ENCODE measurements at places on chromosomes 6 and 20.

DNA sequence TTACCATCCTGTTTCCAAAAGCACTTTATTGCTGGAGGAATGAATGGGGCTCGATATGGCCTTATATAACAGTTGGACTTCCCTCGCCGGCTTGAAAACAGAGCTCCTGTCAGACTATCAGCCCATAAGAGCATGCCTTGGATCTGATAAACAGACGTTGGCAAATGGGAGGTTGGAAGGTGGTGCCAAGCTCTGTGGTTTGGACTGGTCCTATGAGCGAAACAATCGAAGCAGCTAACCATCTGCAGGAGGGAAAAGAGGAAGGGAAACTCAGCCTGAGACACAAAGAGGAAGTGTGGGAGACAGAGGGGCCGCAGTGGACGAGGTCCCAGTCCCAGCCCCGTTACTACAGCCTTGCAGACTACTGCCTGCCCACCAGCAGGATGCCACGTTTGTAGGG lies 92.9 kb downstream of the TFAP2C start:
- peak; percentile 70 for DNase-seq

DNA sequence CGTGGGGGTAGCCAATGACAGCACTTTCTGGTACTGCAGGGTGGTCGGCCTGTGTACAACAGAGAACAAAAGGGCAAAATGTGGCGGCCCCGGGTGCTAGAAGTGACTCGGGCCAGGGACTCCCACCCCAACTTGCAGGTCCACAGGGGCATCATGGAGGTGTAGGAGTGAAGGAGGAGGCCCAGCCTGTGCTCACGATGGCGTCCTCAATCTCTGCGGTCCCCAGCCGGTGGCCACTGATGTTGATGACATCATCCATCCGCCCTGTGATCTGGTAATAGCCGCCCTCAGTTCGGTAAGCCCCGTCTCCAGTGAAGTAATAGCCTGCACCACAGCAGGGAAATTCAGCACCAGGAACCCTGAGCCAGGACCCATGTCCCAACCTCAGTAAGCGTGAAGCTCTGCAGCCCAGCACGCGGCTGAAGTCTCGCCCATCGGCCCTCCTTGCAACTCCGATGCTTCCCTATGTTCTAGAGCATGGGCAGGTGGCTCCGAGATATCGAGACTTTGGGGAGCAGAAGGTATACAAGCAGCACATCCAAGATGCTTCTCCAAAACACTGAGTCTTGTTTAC lies 20.2 kb upstream of the APMAP start:
- DNase-seq, result no peak

DNA sequence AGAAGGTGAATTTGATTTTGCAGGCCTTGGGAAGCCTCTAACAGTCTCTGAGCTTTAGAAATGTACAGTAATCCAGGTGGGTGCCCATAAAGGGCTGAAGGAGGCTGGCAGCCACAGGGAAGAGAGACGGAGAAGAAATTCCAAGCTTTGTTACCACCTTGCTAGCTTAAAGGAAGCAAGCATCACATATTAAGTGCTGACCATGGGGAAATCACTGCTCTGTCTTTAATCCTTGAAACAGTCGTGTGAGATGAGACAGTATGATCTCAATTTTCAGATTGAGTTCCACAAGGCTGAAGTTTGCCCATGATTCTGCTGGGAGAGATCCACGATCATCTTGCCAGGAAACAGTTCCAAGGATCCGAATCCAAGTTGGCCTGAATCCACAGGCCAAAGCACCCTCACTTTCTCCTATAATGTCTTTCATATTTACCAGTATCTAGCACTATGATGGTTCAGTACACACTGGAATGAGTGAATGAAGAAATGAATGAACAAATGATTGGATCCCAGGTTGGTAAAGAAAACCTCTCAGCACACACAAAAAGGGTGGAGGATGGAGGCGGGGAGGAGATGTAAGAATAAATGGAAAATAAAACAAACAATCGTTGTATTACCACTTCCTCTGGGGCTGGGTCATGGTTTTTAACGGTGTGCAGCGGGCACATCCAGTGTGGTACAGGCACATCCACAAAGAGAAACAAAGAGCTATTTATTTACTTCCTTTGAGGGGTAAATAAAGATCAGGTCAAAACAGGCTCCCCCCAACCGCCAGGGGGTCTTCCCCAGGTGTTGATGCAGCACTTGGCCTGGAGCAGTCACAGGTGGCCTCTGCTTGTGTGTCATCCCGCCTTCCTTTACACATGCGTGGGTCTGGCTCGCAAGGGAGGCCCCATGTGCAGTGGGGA lies 28.2 kb upstream of the TAF8 start:
- DNase-seq, result no peak

DNA sequence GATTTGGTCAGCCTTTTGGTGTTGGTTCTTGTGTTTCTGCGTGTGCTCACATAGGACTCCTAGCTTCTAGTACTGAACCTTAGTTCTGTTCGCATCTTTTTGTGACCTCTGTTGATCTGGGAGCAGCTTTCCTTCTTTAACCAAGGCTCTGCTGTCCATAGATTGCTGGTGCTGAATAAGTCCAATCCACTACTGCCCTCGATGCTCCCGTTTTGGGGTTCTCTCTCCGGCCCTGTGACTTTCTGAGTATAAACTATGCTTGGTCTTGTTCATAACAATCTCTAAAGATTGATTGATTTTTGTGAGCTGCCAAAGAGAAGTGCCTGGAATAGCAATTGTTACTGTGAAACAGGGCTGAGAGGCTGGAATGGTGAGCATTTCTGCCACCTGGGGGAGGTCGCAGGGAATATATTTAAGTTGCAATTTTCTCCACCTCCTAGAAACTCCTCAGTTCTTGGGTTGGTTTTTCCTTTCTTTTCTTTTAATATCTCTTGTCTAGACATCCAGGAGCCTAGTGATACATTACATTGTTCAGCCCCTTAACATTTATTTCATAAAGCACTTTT lies 422.9 kb upstream of the CHD6 start:
- DNase-seq, result no peak

- no peak for DNase-seq
These were observed 13.4 kb downstream of the LGSN start for GRCh38 chr6:63306420-63306819.

DNA sequence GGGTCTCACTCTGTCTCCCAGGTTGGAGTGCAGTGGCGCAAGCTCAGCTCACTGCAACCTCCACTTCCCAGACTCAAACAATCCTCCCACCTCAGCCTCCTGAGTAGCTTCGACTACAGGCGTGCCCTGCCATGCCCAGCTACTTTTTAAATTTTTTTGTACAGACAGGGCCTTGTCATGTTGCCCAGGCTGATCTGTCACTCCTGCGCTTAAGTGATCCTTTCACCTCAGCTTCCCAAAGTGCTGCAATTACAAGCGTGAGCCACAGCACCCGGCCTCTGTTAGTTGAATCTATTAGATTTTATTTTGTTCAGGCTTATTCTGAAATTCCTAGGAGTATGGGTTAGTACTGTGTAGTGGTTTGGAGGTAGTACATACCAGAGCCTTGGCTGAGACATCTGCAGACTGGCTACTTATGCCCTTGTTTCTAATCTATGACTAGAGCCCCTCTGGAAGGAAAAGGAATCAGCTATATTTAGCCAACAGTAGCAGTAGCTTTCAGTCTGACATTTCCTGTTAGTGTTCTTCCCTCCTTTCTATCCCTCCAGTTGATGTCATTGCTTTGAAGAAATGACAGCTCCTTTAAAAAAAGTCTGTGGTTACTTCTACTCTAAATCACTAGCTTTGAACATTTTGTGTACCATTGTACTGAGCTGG lies 74.4 kb downstream of the ITCH start:
- DNase-seq, result no peak

DNA sequence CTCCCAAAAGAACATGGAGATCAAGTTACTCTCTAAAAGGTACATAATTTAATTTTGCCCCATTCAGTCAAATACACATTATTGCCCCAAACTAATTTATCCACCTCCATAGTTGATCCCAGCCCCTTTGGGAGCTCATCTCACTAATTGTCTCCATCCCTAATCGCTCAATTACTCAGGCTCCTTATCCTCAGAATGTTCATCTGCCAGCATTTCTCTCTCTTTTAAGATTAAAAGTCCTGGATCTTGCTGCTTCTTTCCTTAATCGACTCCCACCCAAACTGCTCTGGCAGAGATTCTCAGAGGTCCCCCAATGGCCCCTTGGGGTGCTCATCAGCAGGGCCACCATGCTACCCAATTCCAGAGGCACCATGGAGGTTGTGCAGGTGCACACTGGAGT lies 18.4 kb upstream of the NNAT start:
- DNase-seq, result no peak

DNA sequence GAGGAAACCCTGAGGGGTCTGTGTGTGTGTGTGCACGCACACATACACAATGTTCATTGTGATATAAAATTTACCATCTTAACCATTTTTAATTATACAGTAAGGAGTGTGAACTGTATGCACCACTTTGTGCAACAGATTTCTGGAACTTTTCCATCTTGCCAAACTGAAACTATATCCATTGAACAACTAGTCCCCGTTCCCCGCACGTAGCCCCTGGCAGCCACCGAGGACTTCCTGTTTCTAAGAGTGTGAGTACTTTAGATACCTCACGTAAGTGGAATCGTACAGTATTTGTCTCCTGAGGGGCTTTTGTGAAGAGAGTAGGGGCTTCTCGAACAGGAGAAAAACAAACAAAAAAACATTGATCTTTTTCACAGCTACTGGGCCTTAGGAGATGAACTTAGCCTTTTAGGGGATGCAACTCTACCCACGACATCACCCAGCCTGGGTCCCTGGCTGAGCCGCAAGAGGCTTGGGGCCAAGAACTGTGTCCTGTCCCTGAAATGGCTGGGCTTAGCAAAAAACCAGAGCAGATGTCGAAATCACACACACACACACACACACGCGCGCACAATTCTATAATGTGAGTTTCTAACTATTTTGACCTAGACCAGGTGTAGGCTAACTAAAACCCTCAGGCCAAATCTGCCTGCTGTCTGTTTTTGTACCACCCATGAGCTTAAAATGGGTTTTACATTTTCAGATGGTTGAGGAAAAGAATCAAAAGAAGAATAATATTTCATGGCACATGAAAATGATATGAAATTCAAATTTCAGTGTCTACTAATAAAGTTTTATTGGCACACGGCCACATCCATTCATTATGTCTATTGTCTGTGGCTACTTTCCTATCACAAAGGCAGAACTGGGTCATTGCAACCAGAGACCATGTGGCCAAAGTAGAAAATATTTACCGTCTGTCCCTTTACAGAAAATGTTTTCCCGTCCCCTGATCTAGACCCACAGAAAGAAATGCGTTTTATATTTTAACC lies 144.2 kb downstream of the EYA2 start:
- DNase-seq, result peak; percentile 29

GRCh38 chr6:41284726-41285125 lies 1.8 kb downstream of the TREM1 start:
- no peak for DNase-seq

DNA sequence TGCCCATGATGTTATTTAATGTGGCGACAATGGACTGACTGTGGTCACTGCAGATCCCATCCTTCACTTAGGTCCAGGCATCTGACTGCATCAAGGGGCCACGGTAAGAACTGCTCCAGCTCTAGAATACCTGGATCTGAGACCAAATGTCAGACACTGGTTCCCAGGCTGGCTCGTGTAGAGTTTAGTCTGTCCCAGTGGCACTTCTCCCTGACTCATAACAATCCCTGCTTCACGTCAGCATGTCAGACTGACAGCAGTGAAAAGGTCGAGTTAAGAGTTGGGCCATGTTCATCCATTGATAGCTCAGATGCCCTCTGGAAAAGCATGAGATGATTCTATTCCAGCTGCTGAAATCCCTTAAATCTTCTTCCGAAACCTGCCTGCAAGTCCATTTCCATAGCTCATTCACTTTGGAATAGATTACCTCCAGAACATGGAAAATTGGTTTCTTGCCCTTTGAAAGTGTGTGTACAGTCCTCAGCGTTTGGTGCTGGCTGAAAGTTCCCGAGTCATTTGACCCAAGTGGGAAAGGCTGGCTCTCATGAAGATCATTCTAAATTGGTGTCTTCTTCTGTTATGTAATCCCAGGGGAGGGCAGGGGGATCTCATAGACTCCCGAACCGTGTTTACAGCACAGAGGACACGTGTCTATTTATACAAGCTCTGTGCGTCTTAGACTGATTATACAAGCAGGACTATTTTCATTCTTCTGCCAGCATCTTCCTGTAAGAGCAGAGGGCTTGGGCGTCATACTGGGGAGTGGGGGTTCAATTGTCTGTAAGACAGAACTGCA lies 160.8 kb downstream of the ZDHHC14 start:
- DNase-seq, result no peak

DNA sequence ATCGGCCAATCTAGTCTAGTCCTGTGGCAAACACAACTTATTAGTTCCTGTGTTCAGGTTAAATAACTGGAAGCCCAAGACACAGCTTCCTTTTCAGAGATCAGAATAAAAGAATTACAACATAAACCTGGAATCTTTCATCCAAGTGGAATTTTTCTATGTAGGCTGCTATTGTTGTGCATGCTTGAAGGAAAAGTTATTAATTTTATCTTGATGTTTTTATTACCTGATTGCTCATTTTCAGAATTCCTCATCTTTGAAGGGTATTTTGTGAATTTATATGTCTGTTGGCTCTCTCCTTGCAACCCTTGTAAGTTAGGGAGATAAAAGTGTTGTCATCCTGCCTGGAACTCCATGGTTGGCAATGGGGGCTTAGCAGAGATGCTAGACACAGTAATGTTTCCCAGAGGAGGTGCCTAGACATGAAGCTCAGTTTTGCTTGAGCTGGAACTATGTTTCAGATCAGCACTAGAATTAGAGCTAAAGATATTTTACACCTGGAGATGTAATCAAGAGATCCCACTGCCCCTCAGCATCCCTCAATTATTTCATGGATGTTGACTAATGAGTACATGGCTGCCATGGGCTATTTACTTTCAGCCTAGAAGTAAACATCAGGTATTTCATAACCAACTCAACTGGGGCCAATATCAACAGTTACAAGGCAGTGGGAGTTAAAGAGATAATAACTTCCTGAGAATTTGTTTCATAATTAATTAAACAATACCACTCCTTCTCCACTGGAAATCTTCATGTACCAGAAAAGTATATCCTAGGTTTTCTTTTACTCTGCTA lies 367.0 kb upstream of the MARCKS start:
- DNase-seq, result no peak

GRCh38 chr20:57835588-57836455 lies 126.0 kb upstream of the PMEPA1 start:
- no peak for DNase-seq

DNA sequence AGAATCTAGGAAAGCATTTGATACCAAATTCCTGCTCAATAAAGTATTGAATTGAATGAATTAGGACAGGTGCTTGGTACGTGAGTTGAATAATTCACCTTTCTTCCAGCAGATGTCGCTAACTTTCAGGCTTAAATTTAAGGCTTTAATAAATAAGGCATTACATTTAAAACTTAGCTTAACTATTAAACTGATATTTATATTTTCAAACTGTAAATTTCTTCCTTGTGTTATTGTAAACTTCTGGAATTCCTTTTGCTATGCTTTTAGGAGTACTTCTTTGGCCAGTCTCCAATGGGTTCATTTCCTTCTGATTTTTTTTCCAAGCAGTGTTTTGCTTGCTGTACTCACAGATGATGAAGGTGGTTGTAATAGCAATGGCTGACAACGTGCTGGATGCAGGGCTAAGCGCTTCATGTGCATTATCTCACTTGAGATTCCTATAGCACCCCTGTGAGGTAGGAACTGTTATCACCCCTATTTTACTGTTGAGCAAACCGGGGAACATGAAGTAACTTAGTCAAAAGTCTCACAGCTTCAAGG lies 71.3 kb upstream of the SLC2A12 start:
- DNase-seq, result peak; percentile 78
